ENCODE measurements at places on chromosomes 5 and 9. TPM values are rescaled to one million over a fixed set of nuclear protein-coding genes. Genes with fewer than 3 reads are reported as not detected.

DNAJC18 gene
- total RNA-seq: 6.3 TPM

PCDHGB2 gene
- total RNA-seq: 2.4 TPM

WNK2 gene
- not detected for total RNA-seq

WHRN gene
- 2.3 TPM for total RNA-seq

ORM2 gene
- total RNA-seq: not detected

SNAPC3 gene
- 36.1 TPM for total RNA-seq

PAEP gene
- not detected for total RNA-seq

SLC28A3 gene
- total RNA-seq: 0.09 TPM

PCDHA1 gene
- under 0.01 TPM for total RNA-seq

SUSD1 gene
- 22.6 TPM for total RNA-seq

BTNL3 gene
- total RNA-seq: not detected

TSSK1B gene
- 0.09 TPM for total RNA-seq

PRRX2 gene
- total RNA-seq: 23.2 TPM

IGIP gene
- 11.0 TPM for total RNA-seq
